ENCODE measurements at places on chromosomes 2 and 18.

- DNase-seq = no peak
Observed at GRCh38 chr2:159797543-159798375, at the start of gene CD302. Gene CD302 (minus strand): TSS chr2:159798208. CDS start chr2:159798198, 10 bp downstream.

- DNase-seq = no peak
Observed at GRCh38 chr2:239727776-239728600, 297.2 kb downstream of the NDUFA10 start.

DNA sequence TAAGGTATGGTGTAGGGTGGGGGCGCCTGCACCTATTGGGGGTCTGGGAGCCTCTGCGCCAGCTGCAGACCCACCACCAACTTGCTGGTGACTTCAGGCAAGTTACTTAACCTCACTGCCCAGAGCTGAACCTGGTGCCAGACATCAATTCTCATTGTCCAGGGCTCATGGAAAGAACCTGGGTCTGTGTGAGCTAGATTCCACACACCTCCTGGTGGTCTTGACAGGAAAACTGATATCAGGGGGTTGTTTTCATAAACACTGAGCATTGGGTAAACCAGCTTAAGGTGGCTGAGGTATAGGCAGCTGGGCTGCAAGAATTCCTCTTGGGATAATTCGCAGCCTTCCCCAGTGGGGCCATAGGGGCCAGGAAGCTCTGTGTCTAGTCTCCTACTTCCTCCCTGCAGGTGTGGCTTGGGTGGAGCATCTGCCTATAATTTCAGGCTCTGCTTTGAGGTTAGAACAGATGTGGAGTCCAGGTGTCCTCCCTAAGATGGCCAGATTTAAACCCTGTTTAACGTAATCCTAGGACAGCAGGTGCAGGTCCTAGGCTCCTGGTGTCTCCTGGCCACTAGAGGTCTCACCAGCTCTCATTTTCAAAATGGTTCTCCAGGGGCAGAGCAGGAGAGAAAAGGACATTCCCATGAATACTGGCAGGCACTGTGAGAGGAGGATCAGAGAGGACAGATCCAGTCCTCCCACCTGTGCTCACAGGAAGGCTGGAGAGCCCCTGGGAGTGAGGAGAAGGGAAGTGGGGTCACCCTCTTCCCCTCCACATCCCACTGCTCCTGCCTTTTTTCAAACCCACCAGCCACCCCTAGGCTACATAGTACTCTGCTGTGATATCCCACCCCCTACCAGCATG lies 100.4 kb upstream of the SMAD2 start:
- DNase-seq = peak; percentile 46

DNA sequence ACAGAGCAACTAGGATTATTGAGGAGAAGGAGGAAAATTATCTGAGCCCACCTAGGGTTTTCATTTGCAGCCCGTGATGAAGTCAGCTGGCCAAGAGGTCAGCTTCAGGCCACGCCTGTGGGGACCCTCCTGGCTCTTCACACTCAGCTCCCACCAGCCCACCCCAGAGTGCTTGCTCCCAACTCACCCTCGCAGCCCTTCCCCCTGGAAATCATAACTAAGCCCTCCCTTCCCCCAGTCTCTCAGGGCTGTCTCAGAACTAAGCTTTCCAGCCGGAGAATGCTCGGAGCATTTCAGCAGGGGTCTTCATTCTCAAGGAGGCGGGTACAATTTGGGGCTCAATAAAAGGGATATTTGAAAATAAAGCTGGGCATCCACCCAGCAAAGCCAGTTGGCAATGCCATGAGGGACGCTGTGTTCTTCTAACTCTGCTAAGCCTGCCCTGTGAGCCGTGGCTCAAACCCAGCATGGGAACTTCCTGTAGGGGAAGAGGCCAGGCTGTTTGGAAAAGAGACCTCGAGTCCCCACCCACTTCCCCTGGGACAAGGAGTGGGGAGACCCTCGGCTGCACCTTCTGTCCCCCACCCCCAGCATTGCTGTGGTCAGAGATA lies 194.9 kb downstream of the CTIF start:
- no peak for DNase-seq

DNA sequence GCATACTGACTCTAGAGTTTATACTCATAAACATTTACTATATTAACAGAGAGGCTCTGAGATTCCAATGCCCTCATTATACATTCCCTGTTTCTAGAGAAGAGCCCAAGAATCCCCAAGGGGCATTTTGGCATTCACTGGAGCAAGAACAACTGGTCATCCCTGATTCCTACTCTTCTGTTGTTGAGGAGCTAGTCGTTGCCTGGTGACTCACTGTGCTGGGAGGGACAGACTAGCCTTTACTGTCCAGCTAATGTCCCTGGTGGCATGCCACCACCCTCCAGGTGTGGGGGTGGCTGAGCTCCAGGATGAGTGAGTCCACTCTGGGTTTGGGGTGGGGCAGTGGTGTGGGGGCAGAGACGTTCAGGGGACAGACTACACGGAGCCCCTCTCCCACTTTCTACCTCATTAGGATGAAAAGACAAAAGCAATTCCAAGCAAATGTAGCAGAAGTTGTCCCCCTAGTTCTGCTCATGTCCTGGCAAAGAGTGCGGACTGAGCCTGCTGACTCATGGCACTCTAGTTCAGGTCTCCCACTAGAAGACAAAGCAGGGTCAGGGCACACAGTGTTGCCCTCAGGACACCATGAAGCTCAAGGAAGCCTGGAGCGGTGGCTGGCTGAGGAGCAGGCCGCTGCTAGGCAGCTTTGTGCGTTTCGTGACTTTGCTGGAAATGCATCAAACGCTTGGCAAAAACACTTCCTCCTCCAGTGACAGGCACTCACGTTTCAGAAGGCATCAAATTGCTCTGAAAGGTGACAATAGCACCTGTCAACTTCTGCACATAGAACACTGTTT lies 49.4 kb downstream of the RHOB start:
- DNase-seq = no peak

GRCh38 chr2:60998628-60999545 lies 18.6 kb upstream of the PEX13 start:
- DNase-seq = peak; percentile 59

- no peak for DNase-seq
Observed at GRCh38 chr2:2879781-2880180, 497.8 kb downstream of the EIPR1 start.

DNA sequence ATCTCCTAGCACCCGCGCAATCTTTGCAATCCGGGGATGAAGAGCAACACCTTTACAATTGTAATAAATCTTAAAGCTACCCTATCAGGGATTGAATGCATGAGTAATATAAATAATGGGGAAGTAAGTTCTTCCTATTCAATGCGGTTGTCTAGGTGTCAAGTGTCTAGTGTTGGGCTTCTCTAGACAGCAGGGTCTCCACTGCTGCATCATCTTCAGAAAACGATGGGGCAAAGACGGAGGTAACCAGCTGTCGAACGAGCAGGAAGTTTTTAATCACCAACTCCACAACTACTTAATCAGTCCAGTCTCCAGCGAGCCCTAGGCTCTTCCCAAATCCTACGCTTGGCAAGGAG lies 573 bp downstream of the STAM2 start:
- DNase-seq = no peak

DNA sequence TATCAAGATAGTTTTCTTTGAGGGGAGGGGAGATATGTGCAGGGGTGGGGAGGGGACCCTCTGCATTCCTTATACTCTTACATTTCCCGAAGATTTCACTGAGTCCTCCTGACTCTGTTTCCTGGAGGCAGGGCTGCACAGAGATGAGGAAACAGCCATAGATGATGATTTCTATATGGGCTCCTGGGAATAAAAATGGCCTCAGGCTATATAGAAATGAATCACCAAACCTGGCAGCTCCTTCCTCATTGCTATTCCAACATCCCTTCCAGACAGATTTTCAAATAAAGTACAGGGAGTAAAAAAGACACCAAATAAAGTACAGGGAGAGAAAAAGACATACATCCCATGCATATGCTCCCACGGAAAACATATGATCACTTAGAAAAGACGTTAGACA lies 474.8 kb upstream of the RAB6C start:
- DNase-seq = no peak
